CD4-positive, alpha-beta memory T cell (primary cell): ENCODE measurements at places on chromosomes 1 and 21.

DNA sequence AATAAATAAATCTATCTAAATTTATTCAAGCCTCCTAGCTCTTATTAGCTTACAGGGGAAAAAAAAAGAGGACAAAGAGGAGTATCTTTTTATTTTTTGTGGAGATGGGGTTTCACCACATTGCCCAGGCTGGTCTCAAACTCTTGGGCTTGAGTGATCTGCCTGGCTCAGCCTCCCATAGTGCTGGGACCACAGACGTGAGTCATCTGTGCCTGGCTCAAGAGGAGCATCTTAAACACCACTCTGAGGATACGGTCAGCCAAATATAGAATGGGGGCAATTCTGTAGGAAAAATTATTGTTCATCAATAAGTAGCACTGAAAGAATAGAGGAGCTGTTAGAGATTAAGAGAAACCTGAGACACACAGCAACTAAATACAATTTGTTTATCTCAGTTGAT is 24.1 kb downstream of the SLC45A3 start:
- no peak for DNase-seq

GRCh38 chr1:13799502-13800283 is 99.7 kb downstream of the PRDM2 start:
- DNase-seq: no peak

DNA sequence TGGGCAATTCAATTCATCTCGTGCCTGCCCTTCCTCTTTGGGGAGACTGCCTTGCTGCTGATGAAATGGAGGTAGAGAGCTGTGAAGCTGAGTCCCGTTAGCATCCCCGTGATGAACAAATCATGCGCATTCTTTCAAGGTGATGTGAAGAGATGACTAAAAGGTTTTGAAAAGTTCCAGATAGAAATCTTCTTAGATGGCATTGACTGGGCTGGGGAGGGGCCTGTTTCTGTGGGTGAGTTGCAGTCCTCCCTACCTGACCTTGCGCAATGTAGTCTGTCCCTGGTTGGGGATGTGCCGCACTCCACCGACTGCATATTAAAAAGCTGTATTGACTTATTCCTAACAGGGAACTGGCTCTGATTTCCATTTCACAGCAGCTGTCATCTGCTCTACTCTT is 49.6 kb downstream of the ST6GALNAC3 start:
- DNase-seq: no peak

DNA sequence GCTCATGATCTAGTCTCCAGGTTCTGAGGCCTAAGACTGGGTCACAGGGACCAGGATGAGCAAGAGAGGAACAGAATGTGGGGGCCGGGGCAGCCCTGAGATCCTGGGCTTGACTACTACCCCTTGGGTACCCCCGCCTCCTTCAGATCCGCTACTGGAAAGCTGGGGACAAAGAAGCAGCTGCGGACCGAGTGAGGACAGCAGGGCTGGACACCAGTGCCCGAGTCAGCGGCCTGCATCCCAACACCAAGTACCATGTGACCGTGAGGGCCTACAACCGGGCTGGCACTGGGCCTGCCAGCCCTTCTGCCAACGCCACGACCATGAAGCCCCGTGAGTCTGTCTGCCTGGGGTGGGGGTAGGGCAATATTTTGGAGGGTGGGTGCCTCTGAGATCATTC is 12.5 kb downstream of the TMEM81 start:
- DNase-seq: no peak

DNA sequence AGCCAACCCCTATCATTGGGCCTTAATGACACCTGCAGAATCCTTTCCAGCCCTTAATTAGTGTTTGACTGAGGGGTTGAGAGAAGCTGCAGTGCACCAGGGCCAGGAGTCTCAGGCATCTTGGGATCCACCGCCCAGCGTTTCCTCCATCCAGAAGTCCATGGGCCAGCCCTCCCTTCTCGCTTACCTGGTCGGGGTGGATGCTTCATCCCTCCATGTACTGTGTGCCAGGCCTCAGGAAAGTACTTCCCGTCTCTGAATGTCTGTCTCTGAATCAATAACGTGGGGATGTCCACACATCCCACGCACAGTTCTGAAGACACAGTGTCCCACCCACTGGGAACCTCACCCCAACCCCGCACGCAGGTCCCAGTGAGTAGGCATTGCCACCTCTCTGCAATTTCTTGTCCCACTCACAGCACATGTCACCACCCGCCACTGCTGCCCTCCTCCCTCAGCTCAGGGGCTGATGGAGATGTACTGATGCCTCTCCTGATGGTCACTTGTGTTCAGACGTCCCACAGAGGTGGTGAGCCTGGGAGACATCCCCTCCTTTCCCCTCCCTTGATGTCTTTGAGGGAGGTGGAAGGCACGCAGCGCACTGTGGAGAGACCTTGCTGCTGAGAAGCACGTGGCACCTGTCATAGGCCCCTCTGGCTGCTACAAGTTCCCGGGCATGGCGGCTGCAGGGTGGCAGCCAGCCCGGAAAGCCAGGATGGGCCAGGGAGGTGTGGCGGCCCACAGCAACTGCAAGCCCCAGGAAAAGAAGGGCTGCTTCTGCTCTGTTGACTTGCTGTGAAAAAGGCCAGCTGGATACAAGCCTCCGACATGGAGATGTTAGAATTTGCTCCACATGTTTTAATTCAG is 29.4 kb upstream of the PRSS38 start:
- no peak for DNase-seq

GRCh38 chr1:48735796-48736195 is 40.9 kb downstream of the BEND5 start:
- DNase-seq: no peak

DNA sequence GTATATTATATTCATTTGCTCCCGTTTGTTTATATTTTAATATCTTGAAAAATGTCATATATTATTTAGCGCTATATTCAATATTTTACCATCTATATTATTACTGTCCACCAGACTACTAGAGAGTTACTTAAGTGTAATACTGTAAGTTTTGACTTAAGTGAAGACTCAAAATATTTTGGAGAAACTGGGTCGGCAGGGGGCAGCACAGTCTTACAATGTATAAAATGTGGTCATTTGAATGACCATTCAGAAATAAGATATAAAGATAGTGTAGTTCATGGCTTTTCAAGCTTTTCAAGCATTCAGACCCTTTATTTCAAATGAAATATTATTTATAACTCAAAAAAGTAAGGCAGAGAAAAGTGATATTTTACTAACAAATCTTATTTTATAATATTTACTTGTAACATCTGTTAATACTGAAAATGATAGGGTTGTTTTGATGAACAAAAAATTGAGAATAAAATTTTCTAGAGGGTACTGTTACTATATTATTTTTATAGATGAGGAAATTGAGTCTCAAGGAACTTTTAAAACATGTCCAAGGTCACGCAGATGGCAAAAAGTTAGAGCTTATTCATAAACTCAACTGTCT is 89.0 kb upstream of the SERTAD4 start:
- no peak for DNase-seq

DNA sequence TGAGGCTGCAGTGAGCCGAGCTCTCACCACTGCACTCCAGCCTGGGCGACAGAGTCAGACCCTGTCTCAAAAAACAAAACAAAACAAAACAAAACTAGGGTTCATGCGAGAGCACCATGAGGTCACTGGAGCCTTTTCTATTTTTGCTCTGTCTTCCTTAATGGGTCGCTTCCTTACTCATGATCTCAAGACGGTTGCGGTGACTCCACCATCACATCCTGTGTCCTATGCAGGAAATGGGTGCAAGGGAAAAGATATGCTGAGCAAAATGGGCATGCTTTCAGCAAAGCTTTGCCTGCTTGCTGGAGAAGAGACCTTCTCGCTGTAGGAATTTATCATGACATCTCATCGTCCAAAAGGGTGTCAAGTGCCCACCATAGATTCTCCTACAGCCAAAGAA is 36.4 kb downstream of the WNT9A start:
- no peak for DNase-seq

DNA sequence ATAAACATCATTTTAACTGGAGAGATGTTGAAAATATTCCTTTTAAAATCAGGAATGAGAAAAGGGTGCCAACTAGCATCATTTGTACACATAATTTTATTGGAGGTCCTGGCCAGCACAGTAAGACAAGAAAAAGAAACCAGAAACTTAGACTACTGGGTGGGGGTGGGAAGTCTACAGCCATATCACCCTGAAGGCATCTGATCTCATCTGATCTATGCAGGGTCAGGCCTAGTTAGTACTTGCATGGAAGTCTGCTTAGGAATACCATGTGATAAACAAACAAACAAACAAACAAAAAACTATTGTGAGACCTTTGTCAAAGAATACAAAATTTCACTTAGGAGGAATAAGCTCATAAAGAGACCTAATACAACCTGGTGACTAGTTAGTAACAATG is 54.2 kb downstream of the EIF2B3 start:
- DNase-seq: no peak

- no peak for DNase-seq
Measured at GRCh38 chr1:53280496-53280895, 42.2 kb upstream of the MAGOH start.

- no peak for DNase-seq
Measured at GRCh38 chr1:205989786-205990185, 13.4 kb downstream of the RAB7B start.

- DNase-seq: no peak
Measured at GRCh38 chr1:84708031-84708430, 17.8 kb upstream of the SSX2IP start.

DNA sequence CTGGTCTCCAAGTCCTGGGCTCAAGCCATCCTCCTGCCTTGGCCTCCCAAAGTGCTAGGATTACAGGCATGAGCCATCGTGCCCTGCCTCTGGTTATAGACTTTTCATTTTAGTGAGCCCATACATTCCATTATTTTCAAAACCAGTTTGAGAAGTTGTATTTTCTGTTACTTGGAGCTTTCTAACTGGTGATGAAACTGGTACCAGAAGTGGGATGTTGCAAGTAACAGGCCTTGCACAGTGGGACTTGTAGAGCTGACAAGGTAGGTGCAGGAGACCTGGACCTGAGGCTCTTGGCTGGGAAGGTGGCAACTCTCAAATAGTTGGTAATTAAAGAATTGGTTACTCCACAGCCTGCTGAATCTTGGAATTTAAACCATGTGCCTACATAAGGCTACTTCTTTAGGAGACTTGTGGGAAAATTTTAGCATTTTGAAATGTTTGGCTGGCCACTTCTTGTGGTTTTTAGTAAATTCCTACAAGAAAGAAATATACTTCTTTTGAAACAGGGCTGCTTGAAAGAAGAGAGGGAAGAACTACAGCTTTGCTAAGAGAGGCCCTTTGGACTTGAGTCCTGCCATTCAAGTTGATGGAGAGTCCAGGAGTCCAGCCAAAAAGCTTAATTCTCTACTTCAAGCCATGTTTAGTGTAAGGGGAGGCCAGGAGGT is 9.8 kb upstream of the ALPL start:
- DNase-seq: no peak

DNA sequence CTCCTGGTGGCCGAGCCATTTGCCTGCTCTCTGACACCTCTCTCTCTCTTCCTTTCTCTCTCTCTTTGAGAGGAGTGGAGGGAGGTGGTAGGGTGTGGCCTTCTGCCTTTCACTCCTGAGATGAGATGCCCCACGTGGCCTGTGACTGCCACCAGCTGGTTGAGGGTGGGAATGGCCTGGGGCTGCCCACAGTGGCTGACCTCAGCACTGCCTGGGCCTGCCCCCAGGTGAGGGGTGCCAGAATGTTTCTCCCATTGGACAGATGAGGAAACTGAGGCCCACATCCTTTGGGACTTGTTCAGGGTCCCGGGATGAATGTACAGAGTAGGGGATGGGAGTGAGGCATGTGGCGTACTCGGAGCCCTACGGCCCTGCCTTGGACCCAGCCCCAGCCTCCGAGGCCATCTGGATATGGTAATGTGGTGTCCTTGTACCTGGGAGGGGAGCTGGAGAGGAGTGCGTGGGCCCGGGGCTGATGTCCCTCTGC is 12.7 kb upstream of the C1orf167 start:
- peak; percentile 61 for DNase-seq

- no peak for DNase-seq
Measured at GRCh38 chr1:227794817-227795192, 20.7 kb upstream of the PRSS38 start.

DNA sequence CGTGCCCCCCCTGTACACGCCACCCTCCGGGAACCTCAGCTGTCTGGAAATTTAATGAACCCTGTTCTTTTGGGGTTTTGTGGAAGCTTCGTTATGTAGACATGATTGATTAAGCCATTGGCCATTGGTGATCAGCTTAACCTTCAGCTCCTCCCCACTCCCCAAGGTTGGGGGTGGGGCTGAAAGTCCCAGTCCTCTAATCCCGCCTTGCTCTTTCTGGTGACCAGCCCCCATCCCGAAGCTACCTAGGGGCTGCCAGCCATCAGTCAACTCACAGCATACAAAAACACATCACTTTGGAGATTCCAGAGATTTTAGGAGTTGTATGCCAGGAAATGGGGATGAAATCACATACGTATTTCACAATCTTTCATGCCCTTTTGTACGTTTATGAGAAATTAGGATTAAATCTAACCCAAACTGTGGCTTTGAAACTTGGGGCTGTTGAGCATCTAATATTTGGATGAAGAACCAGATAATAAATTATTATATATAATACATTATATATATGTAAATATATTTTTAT is 52.3 kb downstream of the BACE2 start:
- DNase-seq: no peak

DNA sequence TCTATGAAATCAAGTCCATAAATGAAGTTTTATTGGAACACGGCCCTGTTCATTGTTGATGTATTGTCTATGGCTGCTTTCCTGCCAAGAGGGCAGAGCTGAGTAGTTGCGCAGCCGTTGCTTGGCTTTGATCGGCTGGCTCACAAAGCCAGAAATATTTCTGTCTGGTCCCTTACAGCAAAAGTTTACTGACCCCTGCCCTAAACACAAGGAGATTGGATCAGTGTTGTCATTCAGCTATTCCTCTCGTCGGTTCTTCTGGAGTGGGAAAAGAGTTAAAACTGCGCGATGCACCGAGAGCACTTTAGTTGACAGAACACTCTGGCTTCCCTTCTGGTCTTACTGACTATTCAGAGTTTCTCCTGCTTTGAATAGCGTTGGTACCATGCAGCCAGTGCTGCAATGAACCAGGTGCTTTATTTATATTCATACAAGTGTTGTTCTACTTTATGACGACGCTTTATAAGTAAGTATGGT is 868 bp downstream of the ZBTB40 start:
- no peak for DNase-seq

DNA sequence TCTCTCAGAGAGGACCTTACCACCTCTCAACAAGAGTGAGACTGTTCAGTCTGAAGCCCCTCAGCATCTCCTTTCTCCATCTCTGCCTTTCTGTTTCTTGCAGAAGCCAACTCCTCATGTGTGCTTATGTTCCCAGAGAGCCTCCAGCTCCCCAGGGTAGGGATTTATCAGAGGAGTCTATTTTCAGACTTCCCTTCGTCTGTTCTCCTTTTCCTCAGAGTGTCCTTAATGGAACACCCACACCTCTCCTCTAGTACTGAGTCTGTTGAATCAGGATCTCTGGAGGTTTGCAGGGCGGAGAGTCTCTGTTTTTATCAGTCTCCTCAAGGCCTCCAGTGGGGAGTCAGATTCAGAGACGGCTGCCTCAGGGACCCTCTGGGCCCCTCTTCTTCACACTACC is 25.1 kb upstream of the DNAJC6 start:
- DNase-seq: no peak

DNA sequence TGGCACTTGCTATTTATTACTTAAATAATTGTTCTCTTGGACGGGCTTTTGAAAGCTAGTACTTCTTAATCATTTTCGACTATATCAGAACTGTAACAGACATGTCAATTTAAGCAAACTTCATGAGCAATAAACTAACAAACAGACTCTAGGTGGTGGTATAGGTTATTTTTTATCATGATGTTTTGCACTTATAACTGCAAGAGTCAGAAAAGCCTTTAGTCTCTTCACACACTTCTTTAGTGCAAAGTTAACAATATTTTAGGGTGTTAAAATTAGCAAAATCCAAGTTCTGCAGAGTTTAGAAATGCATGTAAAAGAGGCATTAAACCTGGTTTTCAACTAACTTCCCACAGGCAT is 2.2 kb downstream of the NRIP1 start:
- peak; percentile 15 for DNase-seq

GRCh38 chr1:80799457-80799856 is 1001.3 kb upstream of the ADGRL2 start:
- no peak for DNase-seq
